GM23338 (cell line): ENCODE measurements at places on chromosomes 7 and 10.

DNA sequence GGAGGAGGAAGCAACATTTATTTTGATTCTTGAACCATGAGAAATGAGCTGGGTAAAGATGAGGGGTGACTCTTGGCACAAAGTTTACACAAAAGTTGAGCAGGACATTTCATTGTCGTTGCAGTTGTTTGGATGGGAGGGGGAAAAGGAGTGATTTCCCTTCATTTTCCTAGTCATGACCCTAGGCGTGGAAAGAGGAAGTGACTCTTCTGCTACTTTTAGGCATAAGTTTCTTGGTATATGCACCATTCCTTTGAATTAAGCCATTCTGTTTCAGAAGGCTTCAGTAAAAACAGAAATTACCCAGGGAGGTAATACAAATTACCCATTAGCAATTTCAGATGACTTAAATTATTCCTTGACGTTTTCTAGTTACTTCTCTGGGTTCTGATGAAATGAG, 113.9 kb upstream of the FAM171A1 start:
- peaks cover 16% of the 10 kb centered on the region for H3K27me3 ChIP-seq
- no peaks in the 10 kb centered on the region for H3K4me1 ChIP-seq
- H3K4me3 ChIP-seq, result no peak overlapping the region
- no peaks in the 10 kb centered on the region for H3K36me3 ChIP-seq
- DNase-seq, result no peak
- H3K27ac ChIP-seq, result no peak overlapping the region

DNA sequence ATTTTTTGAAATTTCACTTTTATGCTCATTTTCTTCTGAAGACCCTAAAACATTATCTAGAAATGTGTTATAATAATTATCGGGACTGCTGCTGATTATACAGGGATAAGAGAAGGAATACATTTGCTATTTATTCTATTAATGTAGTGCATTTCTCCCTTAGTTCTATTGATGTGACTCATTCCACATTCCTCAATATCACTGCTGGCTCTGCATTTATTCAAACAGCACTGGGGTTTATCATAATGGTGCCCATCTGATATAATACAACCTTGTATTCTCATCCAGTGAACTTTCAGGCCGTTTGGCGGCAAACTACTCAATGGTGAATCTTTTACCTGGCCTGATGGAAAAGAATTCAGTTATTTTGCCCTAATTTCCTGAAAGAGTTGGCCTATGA, 7.8 kb downstream of the KCND2 start:
- H3K4me3 ChIP-seq, result no peak overlapping the region
- H3K4me1 ChIP-seq, result peaks cover 26% of the 10 kb centered on the region
- H3K27me3 ChIP-seq, result no peaks in the 10 kb centered on the region
- no peak overlapping the region for H3K27ac ChIP-seq
- H3K36me3 ChIP-seq, result no peaks in the 10 kb centered on the region
- no peak for DNase-seq

- H3K27me3 ChIP-seq, result no peaks in the 10 kb centered on the region
- no peak overlapping the region for H3K4me3 ChIP-seq
- H3K4me1 ChIP-seq, result peaks cover 5% of the 10 kb centered on the region; the same call in 1 of the 2 replicates
- H3K36me3 ChIP-seq, result no peaks in the 10 kb centered on the region
- DNase-seq, result no peak
- H3K27ac ChIP-seq, result no peak overlapping the region
Observed at GRCh38 chr10:5628451-5629302, 37.7 kb downstream of the ASB13 start.

DNA sequence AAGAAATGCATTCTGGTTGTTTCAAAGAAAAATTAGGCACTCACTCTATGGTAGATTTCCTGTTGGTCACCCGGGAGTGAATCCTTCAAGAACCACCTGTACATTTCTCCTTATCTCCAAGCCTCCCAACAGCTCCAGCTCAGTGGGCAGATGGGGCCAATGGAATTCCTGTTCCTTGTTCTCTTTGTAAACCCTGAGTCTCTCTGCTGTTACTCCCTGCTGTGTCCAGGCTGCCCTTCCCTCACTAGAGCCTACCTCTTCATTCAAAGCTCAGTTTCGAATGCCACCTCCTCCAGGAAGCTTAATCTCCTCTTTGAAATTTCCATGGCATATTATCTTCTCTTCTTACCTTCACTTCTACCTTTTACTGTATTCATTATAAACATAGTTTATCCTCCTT, 3.5 kb upstream of the BMPER start:
- peak; percentile 69 for DNase-seq
- H3K27ac ChIP-seq, result no peak overlapping the region
- no peaks in the 10 kb centered on the region for H3K36me3 ChIP-seq
- H3K4me3 ChIP-seq, result no peak overlapping the region

DNA sequence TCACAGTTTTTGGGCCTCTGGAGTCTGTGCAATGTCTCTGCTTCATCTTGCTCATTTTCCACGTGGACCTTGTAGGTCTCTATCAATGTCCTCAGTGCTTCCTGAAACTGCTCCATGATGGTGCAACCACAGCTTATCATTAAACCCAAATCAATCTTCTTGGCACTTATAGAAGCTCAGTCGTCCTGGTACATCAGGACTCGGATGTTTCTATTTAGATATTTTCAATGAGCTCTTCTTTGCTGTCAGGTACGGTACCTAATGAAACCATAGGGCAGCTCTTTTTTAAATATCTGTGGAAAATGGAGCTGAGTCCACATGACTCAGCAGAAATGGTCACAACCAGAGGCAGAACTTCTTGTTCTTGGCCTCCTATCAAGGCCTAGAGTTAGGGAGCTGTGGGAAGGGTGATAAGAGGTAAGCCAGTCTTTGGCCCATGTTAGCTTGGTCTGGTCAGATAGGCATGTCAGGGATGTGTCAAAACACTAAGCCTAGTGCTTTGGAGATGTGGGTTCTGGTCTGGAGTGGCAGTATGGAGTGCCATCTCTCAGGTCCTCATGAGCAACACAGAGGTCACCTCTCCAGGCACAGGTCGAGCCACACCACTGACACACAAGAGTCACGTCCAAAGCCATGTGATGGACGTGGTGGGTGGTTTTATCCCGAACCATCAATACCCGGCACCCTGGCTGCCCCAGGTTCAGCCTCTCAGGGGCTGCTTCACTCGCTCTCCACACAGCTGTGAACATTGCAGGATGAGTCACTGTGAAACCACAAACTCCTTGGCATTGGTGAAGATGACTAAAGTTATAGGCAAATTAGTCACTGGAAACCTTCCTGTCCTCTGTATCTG, 87.0 kb downstream of the TBXAS1 start:
- H3K4me1 ChIP-seq, result no peaks in the 10 kb centered on the region
- no peak for DNase-seq
- no peak overlapping the region for H3K4me3 ChIP-seq
- H3K36me3 ChIP-seq, result no peaks in the 10 kb centered on the region

DNA sequence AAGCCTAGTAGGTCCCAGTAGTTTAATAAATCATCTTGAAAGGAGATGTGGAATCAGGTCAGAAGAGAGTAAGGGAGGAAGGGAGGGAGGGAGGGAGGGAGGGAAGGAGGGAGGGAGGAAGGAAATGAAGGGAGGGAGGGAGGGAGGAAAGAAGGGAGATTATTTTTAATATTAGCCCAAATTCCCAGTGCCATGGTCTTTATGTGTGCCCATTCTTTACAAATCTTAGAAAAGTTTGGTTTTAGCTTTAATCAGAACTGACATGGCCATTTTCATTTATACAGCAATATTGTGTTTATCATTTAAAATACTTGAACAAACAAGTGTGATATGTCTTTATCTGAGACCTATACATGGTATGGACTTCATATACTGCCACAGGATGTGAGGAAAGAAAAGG, 86.8 kb downstream of the GAD2 start:
- no peaks in the 10 kb centered on the region for H3K27me3 ChIP-seq
- no peaks in the 10 kb centered on the region for H3K36me3 ChIP-seq
- H3K4me1 ChIP-seq, result no peaks in the 10 kb centered on the region
- no peak overlapping the region for H3K27ac ChIP-seq

GRCh38 chr7:135321556-135321955, 87.9 kb downstream of the STRA8 start:
- no peak for DNase-seq
- H3K36me3 ChIP-seq, result no peaks in the 10 kb centered on the region
- H3K4me3 ChIP-seq, result no peak overlapping the region
- H3K27me3 ChIP-seq, result no peaks in the 10 kb centered on the region
- no peak overlapping the region for H3K27ac ChIP-seq

- H3K4me1 ChIP-seq, result no peaks in the 10 kb centered on the region
- no peaks in the 10 kb centered on the region for H3K27me3 ChIP-seq
- peaks cover 6% of the 10 kb centered on the region for H3K36me3 ChIP-seq
- no peak for DNase-seq
- no peak overlapping the region for H3K4me3 ChIP-seq
- H3K27ac ChIP-seq, result no peak overlapping the region
Observed at GRCh38 chr7:154504918-154505317, 452.7 kb downstream of the DPP6 start.

DNA sequence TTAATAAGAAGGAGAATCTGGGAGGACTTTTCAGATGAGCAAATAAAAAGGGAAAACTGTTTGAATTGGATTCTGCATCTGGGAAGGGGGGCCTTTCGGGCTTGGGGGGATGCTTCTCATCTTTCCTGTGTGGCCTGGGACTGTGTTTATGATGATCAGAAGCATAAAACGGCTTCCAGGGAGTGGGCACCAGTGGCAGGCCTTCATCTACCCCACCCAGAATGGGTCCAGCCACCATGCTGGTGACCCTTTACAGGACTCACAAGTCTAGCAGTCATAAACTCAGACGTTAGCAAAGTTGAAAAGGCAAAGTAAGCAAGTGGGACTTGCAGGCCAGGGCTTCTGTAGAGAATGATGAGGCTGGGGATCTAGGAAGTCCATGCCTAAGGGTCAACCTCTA, 198.3 kb upstream of the ZMIZ1 start:
- H3K4me1 ChIP-seq, result peaks cover 4% of the 10 kb centered on the region
- no peak for DNase-seq

- H3K27ac ChIP-seq, result no peak overlapping the region
- no peak for DNase-seq
- no peaks in the 10 kb centered on the region for H3K27me3 ChIP-seq
- no peaks in the 10 kb centered on the region for H3K4me1 ChIP-seq
- H3K4me3 ChIP-seq, result no peak overlapping the region
Observed at GRCh38 chr10:59635502-59636290, 74.0 kb downstream of the SLC16A9 start.

- no peak overlapping the region for H3K4me3 ChIP-seq
- peaks cover 48% of the 10 kb centered on the region for H3K4me1 ChIP-seq
- DNase-seq, result peak; percentile 52
Observed at GRCh38 chr7:138246428-138246827, 170.2 kb downstream of the AKR1D1 start.

GRCh38 chr7:151717415-151717814, 159.5 kb downstream of the PRKAG2 start:
- no peaks in the 10 kb centered on the region for H3K36me3 ChIP-seq
- no peak overlapping the region for H3K27ac ChIP-seq
- DNase-seq, result no peak
- no peaks in the 10 kb centered on the region for H3K27me3 ChIP-seq
- H3K4me3 ChIP-seq, result no peak overlapping the region
- H3K4me1 ChIP-seq, result no peaks in the 10 kb centered on the region

GRCh38 chr10:122168598-122169394, 102.3 kb upstream of the BTBD16 start:
- H3K4me1 ChIP-seq, result peaks cover 91% of the 10 kb centered on the region
- no peak overlapping the region for H3K4me3 ChIP-seq
- H3K27ac ChIP-seq, result 0 out of 2 replicates have a peak overlapping the region, but pooled peaks have one; percentile 26
- no peaks in the 10 kb centered on the region for H3K36me3 ChIP-seq
- peaks cover 6% of the 10 kb centered on the region for H3K27me3 ChIP-seq

DNA sequence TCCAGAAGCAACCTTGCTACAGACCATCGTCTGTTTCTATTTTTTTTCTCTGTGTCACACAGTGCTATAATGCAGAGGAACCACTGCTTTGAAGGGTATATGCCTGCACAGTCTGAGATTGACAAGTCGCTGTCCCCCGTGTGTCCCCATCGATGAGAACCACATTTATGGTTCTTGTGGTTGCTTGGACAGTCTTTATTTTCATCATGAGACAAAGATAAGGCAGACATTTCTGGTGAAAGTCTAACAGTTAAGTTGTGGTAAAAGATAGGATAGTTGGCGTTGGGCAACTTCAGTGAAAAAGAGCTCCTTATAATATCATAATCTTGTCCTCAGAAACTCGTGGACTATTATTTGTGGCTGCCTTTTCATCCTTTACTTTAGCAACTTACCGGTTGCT, 6.3 kb upstream of the AKR1E2 start:
- no peaks in the 10 kb centered on the region; the same call in 1 of the 2 replicates for H3K36me3 ChIP-seq
- no peak overlapping the region for H3K27ac ChIP-seq
- DNase-seq, result no peak
- H3K27me3 ChIP-seq, result no peaks in the 10 kb centered on the region

DNA sequence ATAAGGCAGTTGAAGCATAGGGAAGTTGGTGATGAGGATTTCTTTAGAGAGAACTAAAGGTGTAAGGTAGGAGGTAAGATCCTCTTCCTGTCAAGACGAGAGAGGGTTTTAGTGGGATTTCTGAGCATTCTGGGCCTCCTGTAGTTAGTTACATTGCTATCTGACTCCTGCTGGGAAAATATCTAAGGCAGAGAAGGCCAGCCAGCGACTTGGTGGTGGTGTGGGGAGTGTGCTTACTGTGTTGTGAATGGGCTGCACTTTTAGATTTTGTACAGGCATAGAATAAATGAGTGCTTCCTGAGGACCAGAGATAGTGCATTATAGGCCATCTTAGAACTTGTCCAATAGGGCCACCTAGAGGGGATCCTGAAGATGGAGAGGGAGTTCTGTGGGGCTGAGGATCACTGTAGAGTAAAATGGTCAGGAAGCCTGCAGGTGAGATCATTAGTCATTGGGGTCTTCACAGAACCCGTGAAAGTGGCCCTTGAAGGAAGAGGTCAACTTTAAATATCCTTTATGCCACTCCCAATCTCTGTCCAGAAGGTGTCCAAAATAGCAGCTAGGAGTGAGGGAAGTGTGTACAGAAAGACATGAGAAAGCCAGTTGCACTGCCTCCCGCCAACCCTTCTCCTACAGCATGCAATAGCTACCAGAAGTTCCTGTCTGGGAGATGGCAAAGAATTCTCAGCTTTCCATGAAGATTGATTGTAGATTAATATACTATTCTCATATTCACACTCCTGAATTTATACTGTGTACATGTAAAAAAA, 266.6 kb downstream of the POLR1F start:
- H3K36me3 ChIP-seq, result no peaks in the 10 kb centered on the region
- H3K4me1 ChIP-seq, result no peaks in the 10 kb centered on the region
- peak; percentile 75 for DNase-seq
- H3K27ac ChIP-seq, result no peak overlapping the region
- no peaks in the 10 kb centered on the region for H3K27me3 ChIP-seq

DNA sequence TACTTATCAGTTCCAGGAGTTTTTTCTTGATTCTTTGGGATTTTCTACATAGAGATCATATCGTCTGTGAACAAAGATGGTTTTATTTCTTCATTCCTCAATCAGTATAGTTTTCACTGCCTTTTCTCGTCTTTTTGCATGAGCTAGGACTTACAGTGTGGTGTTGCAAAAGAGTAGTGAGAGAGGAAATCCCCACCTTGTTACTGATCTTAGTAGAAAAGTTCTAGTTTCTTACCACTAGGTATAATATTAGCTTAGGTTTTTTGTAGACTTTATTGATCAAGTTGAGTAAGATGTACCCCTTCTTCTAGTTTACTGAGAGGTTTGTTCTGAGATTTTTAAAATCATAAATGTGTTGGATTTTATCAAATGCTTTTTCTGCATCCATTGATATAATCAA, 123.3 kb downstream of the TMEM26 start:
- H3K27me3 ChIP-seq, result no peaks in the 10 kb centered on the region
- no peak for DNase-seq
- peaks cover 12% of the 10 kb centered on the region for H3K36me3 ChIP-seq

- no peaks in the 10 kb centered on the region for H3K27me3 ChIP-seq
- no peak overlapping the region for H3K4me3 ChIP-seq
- no peaks in the 10 kb centered on the region for H3K36me3 ChIP-seq
Observed at GRCh38 chr7:135704074-135704473, 23.9 kb downstream of the SLC13A4 start.
